ENCODE measurements at places on chromosomes 12 and 14.
A peak's percentile ranks its signal among the peaks of the same experiment; 100 is the strongest.

DNA sequence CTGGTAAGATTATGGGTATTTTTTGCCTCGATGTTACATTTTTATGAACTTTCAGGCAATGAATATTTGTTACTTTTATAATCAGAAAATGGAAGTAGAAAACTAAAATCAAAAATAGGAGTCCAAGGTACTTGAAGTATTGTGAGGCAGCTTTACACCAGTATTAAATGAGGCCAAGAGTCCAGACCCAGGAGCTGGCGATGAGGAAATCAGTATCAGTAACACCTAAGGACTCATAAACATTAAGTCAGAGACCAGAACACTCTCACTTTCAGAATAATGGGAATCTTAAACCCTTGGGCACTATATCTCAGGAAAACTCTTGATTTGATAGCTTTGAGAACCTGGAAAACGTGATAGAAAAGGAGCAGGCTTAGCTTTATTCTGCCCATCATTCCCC is 208.8 kb downstream of the GXYLT1 start:
- no peak for DNase-seq

GRCh38 chr12:19894803-19895202 is 455.5 kb downstream of the AEBP2 start:
- no peak for DNase-seq

DNA sequence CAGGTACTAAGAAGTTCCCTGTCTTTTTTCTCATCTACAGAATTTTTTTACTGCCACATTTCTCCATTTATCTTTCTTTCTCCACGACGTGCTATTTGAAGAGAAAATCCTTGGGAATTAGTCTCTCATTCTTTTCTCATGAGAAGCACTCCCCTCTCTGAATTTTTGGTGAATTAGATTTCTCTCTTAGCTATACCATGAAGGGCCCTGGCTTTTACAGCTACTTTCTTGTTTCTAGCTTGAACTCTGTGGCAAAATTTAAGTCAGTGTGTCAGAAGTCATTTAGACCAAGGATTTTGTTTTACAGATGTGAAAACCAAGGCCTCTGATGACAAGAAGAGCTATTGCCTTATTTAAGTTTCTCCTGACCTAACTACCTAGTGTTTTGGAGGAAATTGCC is 213.1 kb downstream of the AEBP2 start:
- no peak for DNase-seq

- no peak for DNase-seq
Observed at GRCh38 chr12:56487448-56488040, 417 bp downstream of the GLS2 start.

DNA sequence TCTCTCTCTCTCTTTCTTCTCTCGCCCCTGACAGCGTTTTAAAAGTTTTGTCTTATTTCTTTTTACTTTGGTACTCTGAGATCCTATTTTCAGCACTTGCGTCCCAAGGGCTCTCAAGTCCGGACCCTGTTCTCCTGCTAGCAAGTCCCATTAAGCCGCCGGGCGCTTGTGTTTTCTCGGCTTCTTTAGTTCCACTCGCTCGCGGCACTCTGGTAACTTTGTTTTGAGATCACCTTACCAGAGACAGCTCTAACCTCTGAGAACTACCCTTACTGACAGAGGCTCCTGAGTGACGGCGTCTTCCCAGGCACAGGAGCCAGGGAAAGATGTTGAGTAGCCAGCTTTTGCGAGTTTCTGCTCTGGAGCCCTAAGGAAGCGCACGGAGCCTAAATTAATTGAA is 2.7 kb upstream of the MYF5 start:
- no peak for DNase-seq

- DNase-seq, result no peak
Observed at GRCh38 chr12:94169495-94169894, 21.1 kb downstream of the PLXNC1 start.

- peak; percentile 31 for DNase-seq
Observed at GRCh38 chr14:98177551-98177950, 1094.4 kb downstream of the BCL11B start.

All from stimulated activated CD8-positive, alpha-beta memory T cell treated with anti-CD3 and anti-CD28 coated beads, Interleukin-15, amount 100 ng/mL, for 1 hour (primary cell).